ENCODE measurements at places on chromosomes 5 and 9.

DNA sequence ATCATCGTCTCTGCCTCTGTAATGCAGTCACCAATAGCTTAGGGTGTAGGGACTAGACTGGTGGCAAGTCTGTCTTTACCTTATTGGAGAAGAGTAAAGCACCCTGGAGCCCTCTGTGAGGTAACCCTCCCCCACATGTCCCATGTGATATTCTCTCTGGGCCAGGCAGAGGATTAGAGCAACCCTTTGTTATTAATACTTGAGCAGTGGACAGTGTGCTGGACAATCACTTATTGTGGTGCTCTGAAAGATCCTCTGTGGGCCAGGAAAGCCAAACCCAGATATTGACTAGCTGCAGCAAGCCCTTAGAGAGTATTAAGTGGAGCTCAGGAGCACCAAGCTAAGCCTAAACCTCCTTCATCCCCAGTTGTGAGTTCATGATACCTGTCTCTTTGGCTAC is 139.7 kb upstream of the RUSC2 start:
- no peak for DNase-seq

DNA sequence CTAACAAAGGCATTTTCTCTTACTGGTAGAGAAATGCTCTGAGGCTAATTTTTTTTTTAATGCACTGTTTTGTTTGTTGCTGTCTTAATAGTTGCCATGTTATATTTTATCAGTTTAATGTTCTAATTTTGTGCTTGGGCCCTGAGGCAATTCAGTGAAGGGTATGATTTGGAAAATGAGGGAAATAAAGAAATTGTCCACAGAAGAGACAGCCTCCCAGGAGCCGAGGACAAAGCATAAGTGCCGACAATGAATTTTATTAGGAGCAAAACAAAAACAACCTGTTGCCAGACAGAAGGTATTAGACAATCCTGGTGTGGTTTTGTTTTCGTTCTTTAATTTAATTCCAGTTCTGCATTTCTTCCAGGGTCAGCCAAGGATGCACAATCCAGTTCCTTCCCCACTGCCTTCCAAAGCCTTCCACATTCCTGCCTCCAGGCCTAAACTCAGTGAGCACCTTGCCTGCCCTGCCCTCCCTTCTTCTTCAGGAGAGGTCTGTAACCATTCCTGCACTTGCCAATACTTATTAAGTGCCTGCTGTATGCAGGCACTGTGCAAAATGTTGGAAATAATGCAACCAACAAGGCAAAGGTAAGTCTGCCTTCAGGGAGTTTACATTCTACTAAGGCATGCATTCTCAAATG is 4.3 kb upstream of the TCOF1 start:
- no peak for DNase-seq

DNA sequence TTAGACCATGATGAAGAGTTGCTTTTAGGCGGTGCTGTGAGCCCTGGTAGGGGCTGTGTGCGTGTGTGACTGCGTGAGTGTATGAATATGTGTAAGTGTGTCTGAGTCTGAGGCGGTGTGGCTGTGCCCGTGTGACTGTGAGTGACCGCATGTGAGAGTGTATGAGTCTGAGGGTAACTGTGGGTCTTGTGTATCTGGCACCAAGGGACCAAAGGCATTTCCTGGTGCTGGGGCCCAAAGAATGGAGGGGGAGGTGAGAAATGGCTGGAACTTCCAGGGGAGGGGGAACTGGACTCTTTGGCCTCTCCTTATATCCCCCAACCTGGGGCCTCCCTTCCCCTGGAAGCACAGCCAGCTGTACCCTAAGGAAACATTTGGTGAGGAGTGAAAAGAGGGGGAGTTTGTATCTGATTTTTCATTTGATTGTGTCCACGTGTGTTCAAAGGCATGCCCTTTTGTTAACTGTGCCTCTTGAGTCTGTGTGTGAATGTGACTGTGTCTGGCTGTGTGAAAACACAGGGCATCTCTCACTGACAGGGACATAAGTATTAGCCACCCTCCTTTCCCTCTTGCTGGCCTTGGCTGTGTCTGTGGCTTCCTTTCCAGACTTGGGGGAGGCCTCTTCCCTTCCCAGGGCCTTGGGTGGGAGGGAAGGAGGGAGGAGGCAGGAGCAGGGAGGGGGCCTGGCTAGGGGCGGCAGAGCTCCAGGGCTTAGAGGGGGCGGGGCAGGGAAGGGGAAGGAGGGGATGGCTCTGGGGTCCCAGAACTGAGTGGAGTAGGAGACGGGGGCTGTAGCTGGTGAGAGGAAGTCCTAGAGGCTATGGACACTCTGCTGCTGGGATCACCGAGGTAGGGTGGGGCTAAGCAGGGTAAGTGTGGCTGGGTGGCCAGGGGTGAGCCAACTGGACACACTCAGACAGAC is 1.4 kb downstream of the IL11RA start:
- DNase-seq = no peak

DNA sequence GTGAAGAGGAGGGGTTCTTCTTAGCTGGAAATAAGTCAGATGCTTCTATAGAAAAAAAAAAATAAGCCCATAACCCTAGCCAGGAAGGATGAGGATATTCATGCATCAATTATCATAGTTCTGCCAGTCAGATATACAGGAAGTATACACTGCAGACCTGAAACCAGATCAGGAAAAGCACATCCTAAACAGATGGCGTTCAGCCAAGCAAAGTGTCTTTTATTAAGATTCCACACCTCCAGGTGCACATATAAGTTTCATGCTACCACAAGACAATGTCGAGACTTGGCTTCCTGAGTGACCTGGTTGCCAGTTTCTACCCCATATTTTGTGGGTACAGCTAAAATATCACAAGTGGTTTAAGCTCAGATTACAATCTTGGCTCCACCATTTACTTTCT is 108.3 kb downstream of the CETN3 start:
- no peak for DNase-seq

- DNase-seq = no peak
These were observed 2.2 kb downstream of the IDNK start for GRCh38 chr9:83625178-83625577.

GRCh38 chr9:105445203-105445881 is 2.5 kb upstream of the FSD1L start:
- no peak for DNase-seq

DNA sequence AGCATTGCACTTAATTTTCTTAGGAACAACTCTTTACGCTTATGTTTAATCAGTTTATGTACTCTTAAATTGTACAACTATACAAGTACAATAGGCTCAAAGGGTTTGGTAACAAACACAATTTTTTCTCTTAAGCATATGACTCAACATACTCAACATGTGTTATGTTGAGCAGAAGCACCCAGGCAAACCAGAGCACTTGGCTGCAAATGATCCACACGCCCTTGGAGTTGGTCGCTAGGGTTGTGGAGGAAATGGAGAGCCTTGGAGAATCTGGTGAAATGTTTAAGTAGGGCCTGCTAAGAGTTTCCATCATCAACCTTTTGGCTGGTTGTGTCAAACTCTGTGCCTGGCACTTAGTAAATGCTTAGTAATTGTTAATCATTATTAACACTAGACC is 25.1 kb upstream of the MIER3 start:
- DNase-seq = no peak

- no peak for DNase-seq
These were observed 384.8 kb downstream of the ELAVL2 start for GRCh38 chr9:23441275-23441674.

DNA sequence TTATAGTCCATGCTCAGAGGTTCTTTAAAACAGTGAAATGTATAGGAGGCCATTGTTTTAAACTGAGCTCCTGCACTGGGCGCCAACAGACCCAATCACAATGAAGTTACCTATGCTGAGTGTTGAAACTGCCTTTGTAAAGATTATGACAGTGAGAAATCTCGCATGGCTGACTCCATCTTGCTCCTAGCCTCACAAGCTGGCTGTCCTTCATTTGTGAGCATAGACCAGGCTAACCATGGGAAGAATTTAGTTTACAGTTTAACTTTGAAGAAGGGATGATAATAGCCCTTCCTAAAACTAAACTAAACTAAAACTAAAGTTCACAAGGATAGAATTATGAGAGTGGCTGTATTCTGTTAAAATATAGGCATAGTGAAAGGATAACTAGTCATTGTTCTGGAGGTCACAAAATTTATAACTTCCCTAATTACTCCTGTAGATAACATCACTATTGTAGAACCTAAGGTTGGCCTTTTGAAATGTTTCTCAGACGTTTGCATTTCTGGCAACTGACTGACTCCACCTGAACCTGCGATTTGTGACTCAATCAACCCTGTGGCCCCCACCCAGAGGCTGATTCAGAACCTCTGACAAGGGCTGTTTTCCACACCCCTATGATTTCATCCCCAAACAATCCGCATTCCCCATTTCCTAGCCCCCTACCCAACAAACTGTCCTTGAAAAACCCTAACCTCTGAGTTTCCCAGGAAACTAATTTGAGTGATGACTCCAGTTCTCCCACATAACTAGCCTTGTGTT is 59.1 kb downstream of the HMHB1 start:
- DNase-seq = no peak

DNA sequence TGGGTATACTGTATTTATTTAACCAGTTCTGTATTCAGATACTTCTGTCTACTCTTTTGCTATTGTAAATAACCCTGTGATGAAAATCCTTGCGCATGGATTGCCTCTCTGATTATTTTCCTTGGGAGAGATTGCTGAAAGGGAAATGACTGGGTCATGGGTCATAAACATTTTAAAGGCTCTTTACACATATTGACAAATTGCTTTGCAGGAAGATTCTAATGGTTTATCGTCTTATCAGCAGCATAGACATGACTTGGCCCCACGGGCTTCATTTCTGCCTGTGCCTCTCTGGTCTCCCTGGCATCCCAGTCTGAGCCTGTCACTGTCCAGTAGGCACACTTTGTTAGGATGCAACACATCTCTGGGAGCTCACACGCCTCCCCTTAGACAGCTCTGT is 52.3 kb downstream of the RGS3 start:
- DNase-seq = no peak

DNA sequence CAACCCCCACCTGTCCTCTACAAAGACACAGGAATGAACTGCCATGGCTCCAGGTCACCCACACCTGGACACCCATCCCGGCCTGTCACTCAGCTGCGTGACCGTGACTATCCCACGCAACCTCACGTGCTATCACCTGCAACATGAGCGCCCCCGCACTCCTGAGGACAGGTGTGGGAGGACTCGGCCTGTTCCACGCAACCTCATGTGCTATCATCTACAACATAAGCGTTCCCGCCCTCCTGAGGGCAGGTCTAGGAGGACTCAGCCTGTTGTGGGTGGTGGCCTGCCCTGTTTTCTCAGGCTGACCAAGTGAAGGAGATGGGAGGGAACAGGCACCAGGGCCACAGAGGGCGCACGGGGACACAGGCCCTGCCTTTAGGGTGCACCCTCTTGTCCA is 4.1 kb downstream of the QSOX2 start:
- no peak for DNase-seq

DNA sequence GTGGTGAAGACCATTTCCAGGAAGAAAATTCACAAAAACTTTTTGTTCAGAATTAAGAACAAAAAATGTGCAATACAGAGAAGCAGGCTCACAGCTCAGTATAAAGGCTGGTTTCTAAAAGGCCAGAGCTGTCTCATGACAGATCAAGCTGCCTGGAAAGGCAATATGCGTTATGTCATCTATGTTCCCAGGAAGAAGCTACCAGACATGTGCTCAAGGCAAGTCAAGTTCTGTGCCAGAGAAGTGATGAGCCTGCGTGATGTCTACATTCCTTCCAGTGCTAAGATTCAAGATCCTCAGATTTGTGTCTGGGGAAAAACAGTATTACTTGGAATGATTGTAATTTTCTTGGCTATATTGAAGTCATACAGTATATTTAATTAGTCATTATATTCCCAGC is 104.3 kb downstream of the PDE4D start:
- no peak for DNase-seq

DNA sequence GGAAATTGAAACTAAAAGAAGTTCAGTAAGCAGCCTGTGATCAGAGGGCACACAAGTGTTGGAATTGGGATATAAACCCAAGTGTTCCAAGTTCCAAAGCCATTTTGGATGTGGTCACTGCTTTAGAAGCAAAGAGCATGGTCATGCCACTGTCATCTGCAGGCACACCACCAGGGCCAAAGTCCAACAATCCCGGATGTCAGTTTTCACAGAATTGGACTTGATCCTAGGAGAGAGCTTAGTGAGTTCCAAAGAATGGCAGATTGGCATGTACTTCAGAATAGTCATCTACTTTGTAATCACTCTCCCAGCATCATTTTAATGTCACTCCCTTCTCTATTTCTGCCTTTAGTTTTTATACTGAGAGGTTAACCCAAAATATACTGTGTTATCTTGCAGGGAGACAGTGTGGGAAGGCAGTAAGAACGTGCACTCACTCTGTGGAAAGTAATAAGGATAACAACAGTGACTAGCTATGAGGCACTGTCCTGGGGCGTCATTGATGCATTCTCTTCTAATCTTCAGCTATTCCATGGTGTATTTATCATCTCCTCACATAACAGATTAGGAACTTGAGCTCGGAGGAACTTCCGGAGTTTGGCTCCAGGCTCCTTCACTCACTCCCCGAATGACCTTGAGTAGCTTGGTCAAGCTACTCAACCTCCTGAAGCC is 388.0 kb downstream of the ACTL7B start:
- DNase-seq = no peak

GRCh38 chr9:131539223-131539923 is 6.0 kb upstream of the PRRT1B start:
- no peak for DNase-seq

GRCh38 chr9:111783424-111783823 is 11.3 kb downstream of the SHOC1 start:
- no peak for DNase-seq

DNA sequence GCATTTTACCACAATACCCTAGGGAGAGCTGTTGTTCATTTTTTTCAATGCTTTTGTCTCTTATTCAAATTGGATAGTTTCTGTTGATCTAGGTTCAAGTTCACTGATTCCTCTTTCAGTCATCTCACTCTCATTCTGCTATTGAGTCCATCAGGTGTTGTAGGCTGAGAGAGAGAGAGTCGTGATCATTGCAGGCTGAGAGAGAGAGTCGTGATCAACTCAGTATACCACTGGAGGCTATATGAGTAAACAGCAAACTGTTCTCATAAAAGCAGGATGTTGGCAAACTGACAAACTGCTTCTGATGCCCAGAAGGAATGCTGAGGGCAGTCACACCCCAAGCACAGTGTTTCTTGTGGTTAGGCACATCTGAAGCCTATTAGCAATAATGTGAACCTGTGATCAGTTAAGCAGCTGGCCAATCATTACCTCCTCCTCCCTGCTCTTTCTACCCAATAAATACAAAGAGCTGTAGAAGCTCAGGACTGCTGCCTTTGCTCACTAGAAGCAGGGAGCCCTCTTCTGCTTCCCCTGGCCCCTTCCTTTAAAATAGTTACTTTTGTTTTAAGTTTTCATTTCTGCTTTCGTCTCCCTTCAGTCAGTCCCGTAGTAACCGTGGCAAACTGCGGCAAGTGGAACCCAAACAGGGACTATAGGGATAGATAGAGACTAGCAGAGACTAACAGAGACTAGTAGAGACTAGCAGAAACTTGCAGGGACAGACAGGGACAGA is 476.1 kb upstream of the ACO1 start:
- no peak for DNase-seq

- DNase-seq = no peak
These were observed 106.0 kb upstream of the ERCC6L2 start for GRCh38 chr9:95769473-95769872.

- DNase-seq = no peak
These were observed 1231.3 kb upstream of the CDH18 start for GRCh38 chr5:21219251-21219650.
